Body of pancreas (tissue), 4 donors: ENCODE measurements at places on chromosomes 11 and 22.

GRCh38 chr22:39718206-39718605, 147.7 kb downstream of the CACNA1I start:
- DNase-seq = no peak

DNA sequence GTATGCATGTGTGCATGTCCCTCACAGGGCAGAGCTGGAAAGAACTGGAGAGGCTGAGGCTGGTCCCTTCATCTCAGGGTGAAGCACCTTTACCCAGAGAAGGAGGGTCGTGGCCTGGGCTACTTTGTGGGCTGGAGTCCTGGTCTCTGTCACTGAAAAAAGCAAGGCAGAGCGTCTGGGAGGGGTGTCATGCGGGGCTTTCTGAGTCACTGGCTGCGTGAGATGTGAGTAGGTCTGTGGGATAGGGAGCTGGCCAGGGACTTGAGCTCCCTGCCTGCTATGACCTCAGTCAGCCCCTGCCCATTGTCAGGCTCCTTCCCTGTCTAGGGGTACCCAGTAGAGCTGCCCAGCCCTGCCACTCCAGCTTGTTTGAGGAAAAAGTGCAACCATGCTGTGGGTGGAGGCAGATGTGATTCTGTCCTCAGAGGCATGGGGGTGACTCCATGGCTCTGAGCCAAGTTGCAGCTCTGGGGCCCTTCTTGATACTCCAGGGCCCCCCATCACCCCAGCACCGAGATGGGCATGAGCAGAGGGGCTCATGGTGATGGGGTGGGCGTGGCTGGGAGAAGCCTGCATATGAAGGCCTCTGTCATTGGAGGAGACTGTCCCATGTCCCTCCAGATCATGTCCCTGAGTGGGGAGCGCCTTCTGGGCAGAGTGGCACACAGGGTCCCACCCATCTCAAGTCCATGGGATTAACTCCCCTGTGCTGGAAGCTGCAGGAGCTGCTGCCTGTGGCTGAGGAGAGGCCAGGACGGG, 27.8 kb downstream of the KCNQ1 start:
- no peak for DNase-seq

DNA sequence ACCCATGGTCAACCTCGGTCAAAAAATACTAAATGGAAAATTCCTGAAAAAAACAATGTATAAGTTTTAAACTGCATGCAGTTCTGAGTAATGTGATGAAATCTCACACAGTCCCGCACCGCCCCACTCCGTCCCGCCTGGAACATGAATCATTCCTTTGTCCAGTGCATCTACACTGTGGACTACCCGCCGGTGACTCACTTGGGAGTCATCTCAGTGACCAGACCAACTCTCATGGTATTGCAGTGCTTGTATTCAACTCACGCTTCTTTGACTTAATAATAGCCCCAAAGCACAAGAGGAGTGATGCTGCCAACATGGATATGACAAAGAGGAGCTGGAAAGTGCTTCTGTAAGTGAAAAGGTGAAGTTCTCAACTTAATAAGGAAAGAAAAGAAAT, 48.8 kb downstream of the ARHGAP32 start:
- peak; percentile 66 for DNase-seq

DNA sequence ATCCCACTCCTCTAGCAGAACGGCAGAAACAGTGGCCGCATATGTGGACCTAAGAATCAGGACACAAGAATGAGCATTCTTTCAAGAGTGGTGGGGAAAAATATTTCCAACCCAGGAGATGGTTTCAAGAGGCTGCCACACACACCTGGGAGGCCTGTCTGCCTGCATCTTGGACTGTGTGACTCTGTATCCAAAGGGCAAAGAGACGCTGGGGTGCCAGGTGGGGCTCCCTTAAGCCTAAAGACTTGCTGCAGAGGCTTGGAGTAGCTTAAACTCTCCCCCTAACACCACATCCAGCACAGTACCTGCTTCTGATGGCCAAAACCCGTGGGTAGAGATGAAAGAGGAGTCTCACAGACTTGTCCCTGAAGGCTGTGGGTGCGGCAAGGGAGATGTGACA, 3.5 kb downstream of the CXCR5 start:
- DNase-seq = no peak

GRCh38 chr11:130070846-130071200, 1.1 kb downstream of the APLP2 start:
- peak; percentile 25 for DNase-seq

DNA sequence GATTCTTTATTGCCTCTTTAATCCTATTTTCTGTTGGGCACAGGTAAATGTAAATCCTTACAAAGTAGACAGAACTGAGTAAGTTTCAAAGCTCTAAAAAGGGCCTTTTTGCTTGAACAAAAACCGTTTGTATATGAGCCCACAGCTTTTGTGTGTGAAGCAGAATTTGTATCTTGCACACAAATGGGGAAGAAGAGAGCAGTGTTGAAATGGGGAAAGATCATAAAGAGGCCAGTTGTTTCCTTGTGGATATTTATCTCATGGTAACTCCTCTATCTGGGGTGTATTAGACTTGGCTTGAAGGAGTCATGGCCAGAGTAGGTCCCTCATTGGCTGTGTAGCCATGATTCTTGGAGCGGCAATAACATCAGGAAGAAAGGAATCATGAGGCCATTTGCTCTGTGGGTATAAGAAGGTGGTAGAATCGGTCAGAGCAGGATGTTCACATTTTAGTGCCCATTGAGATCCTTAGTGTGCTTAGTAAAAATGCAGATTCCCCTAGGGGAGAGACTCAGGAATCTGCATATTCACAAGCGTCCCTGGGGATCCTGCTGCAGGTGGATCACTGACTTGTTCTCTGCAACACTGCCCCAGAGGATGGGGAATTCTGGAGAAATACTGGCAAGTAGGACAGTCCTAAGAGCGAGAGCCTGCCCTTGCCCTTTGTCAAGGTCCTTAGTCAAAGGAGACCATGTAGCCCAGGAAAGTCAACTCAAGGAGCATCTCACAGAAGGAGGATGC, 126.5 kb downstream of the LDLRAD3 start:
- DNase-seq = no peak

DNA sequence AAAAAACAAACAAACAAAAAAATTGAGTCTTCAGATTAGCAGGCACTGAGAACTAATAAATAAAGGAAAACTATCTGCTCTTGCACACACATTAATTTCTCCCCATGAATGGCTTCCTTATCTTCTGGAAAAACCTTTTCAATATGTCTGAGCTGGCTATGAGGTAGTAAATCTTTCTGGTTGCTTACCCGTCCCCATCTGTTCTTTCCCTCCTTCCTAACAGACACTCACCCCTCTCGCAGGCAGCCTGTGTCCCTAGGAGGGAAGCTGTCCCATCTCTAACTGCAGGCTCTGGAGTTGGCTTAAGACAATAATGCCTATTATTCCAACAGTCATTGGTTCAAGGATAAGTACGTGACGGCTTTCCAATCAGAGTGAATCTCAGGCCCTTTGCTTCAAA, 8.2 kb upstream of the SCUBE2 start:
- no peak for DNase-seq

DNA sequence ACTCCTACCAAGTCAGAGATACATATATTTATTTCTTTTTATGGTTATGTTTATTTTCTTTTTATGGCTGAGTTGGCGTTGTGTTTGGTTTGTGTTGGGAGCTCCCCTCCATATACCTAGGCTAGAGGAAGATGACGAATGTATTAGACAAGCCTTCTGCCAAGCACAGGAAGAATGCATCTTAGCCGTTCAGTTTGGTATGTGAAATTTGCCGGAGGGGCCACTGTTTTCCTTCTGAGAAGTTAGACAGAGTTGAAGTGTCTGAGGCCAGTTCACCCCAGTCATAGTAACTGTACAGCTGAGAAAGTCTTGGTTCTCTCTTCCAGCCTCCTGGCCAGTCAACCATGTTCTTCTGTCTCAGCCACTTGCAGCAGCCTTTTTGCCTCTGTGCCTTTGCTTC, 29.8 kb downstream of the TEAD1 start:
- DNase-seq = no peak

DNA sequence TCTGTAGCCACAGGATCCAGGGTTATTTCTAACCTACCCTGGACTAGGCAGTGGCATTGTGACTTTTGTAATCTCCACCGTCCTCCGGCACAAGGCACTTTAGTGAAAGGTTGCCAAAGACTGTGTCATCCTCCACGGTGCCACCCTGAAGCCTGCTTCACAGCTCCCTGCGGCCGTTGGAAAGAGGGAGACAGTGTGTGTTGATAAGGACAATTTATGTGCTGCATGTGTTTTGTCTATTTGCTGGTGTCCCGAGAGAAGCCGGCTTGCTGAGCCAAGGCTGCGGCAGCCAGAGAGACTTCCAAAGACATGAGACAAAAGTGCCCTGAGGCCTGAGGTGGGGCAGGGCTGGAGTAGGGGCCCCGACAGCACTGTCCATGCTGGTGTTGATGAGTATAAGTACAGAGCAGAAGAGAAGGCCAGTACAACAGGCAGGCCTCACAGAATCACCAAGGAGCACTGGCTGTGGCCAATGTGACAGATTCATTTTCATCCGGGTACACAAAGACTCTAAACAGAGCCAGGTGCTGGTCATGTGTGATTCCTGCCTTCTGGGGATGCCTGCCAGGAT, 40.9 kb downstream of the GALNT18 start:
- DNase-seq = no peak
